ENCODE measurements at places on chromosomes 7 and 10.

GRCh38 chr10:28714401-28715053, 37.2 kb downstream of the BAMBI start:
- DNase-seq, result no peak

GRCh38 chr7:108480311-108480710, 24.1 kb upstream of the NRCAM start:
- DNase-seq, result no peak

GRCh38 chr10:63724922-63725321, 203.7 kb downstream of the REEP3 start:
- DNase-seq, result no peak

DNA sequence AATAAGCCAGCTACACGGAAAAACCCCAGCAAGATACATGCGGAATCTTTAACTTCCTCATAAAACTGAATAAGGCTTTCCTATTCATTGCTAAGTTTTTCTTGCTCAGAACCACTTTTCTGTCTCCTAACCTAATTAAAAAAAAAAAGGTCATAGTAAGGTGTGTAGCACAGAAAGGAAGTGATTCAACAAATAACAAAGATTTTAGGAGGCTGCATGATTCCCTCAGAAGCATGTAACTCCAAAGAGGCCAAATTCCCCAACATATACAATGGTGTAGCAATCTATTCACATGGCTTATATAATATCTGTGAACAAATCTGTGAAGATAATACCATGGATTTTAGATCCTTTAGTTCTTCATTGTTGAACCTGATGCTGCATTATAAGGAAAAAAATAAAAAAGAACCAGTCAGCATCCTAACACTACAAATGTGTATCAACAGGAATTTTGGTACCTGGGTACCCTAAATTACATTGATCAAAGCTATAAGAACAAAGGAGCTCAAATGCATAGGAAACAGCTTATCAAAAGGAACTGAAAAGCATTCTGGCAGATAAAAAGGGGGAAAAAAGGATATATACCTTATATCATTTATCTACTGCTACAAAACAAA, 63.8 kb downstream of the IMMP2L start:
- no peak for DNase-seq
